ENCODE measurements at places on chromosomes 3 and 15.
A peak's percentile ranks its signal among the peaks of the same experiment; 100 is the strongest.

DNA sequence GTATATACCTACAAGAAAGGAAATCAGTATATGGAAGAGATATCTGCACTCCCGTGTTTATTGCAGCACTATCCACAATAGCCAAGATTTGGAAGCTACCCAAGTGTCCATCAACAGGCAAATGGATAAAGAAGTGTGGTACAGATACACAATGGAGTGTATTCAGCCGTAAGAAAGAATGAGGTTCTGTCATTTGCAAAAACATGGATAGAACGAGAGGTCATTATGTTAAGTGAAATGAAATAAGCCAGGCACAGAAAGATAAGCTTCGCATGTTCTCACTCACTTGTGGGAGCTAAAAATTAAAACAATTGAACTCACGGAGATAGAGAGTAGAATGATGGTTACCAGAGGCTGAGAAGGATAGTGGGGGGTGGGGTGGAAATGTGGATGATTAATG lies 53.1 kb downstream of the FAM81A start:
- H3K27ac ChIP-seq = no peak overlapping the region
- no peak overlapping the region for H3K4me3 ChIP-seq
- DNase-seq = no peak
- no peaks in the 10 kb centered on the region for H3K36me3 ChIP-seq
- no peaks in the 10 kb centered on the region for H3K4me1 ChIP-seq

DNA sequence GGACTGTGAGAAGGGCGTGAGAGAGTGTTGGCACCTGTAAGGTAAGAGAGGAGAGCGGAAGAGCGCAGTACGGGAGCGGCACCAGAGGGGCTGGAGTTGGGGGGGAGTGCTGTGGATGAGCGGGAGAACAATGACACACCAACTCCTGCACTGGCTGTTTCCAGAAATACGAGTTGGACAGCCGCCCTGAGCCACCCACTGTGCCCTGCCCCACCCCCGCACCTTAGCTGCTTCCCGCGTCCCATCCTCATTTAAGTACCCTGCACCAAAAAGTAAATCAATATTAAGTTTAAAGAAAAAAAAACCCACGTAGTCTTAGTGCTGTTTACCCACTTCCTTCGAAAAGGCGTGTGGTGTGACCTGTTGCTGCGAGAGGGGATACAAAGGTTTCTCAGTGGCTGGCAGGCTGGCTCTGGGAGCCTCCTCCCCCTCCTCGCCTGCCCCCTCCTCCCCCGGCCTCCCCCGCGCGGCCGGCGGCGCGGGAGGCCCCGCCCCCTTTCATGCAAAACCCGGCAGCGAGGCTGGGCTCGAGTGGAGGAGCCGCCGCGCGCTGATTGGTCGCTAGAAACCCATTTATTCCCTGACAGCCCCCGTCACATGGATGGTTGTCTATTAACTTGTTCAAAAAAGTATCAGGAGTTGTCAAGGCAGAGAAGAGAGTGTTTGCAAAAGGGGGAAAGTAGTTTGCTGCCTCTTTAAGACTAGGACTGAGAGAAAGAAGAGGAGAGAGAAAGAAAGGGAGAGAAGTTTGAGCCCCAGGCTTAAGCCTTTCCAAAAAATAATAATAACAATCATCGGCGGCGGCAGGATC lies at the start of gene SOX2:
SOX2 (plus strand) TSS at position 601 of the 811 bp plus-strand sequence. CDS start 436 bp downstream, outside the sequence.
- peak within 1 kb of the TSS; percentile 78 for H3K4me3 ChIP-seq
- peak; percentile 98 for DNase-seq
- H3K4me1 ChIP-seq = peaks cover 43% of the 10 kb centered on the region
- H3K36me3 ChIP-seq = peaks cover 6% of the 10 kb centered on the region

DNA sequence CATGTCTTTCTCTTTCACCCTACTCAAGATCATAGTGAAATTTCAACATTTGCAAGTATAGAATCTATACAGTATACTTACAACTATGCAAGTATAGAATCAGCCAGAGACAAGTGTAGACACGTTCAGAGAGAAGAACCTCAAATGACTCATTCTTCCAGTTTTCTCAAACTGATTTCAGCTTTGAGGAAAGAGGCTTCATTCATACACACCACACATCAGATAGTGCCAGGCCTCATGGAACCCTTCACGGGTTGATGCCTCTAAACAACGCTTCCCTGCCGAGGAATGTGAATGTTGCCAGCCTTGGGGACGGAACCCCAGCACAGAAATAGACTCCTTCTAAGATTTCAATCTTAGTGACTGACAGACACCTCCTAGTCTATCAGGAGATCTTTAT lies 135.7 kb downstream of the FOXP1 start:
- H3K27me3 ChIP-seq = no peaks in the 10 kb centered on the region
- DNase-seq = no peak
- H3K4me3 ChIP-seq = no peak overlapping the region
- H3K27ac ChIP-seq = no peak overlapping the region
- H3K36me3 ChIP-seq = no peaks in the 10 kb centered on the region

DNA sequence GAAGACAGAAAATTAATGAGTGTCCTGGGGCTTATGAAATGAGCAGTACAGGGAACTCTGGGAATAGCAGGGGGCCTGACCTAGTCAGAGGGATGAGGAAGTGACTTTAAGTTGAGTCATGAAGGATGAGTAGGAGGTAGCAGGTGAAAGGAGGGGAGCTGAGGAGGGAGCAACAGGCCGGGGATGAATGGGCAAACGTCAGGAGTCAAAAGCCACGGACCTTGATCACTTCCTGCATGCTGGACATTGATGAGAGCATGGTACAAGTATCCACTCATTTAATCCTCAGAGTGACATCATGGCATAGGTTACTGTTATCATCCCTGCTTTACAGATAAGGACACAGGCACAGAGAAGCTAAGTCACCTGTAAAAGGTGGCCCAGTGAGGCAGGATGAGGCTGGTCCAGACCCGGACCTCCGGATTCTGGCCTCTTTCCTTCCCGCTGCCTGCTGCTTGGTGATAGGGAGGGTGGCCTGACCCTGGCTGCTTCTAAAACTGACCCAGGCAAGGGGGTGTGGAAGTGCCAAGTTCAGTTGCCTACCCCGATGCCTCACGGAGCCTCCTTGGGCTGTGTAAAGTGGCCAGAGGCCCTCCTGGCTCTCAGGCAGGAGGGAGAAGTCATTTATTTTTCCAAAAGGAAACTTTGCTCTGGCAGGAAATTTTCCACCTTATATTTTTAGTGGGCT lies 7.6 kb downstream of the CORO2B start:
- H3K4me1 ChIP-seq = peaks cover 26% of the 10 kb centered on the region
- H3K4me3 ChIP-seq = no peak overlapping the region
- H3K36me3 ChIP-seq = no peaks in the 10 kb centered on the region
- peak; percentile 64 for DNase-seq

DNA sequence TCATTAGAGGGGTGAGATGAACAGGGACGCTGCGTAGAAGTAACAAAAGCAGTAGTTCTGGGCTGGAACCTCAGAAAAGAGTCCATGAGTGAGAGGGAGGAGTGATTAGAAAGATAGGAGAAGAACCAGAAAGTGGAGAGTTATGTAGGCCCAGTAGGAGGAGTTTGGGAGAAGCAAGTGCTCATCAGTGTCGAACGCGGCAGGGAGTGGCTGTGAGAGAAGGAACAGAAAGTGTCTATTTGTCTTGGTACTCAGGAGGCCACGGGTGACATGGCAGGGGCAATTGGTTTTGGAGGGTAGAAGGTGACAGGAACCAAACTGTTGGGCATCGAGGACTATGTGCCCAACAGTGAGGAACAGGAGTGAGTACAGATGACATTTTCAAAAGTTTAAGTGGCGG lies 1.3 kb upstream of the INSYN1 start:
- no peak overlapping the region for H3K27ac ChIP-seq
- no peaks in the 10 kb centered on the region for H3K36me3 ChIP-seq
- DNase-seq = no peak
- H3K4me1 ChIP-seq = no peaks in the 10 kb centered on the region
- peaks cover 12% of the 10 kb centered on the region for H3K27me3 ChIP-seq
- H3K4me3 ChIP-seq = no peak overlapping the region

- H3K4me3 ChIP-seq = no peak overlapping the region
- H3K27ac ChIP-seq = no peak overlapping the region
- peaks cover 4% of the 10 kb centered on the region for H3K36me3 ChIP-seq
- DNase-seq = no peak
- H3K27me3 ChIP-seq = no peaks in the 10 kb centered on the region
Observed at GRCh38 chr3:197196192-197196591, 102.2 kb downstream of the DLG1 start.

- no peaks in the 10 kb centered on the region for H3K36me3 ChIP-seq
- no peaks in the 10 kb centered on the region for H3K4me1 ChIP-seq
- no peak overlapping the region for H3K4me3 ChIP-seq
- no peaks in the 10 kb centered on the region for H3K27me3 ChIP-seq
- DNase-seq = no peak
Observed at GRCh38 chr3:66567077-66567476, 66.3 kb upstream of the LRIG1 start.

GRCh38 chr3:177647876-177648275 lies 450.6 kb upstream of the TBL1XR1 start:
- H3K36me3 ChIP-seq = no peaks in the 10 kb centered on the region
- H3K4me3 ChIP-seq = no peak overlapping the region
- DNase-seq = no peak
- H3K4me1 ChIP-seq = no peaks in the 10 kb centered on the region

GRCh38 chr3:196666001-196666867 lies 26.7 kb downstream of the NRROS start:
- H3K27ac ChIP-seq = peak overlapping the region; percentile 52
- H3K36me3 ChIP-seq = no peaks in the 10 kb centered on the region

GRCh38 chr3:14441920-14442300 lies 39.5 kb downstream of the SLC6A6 start:
- DNase-seq = no peak
- no peaks in the 10 kb centered on the region for H3K27me3 ChIP-seq
- H3K27ac ChIP-seq = no peak overlapping the region
- peaks cover 39% of the 10 kb centered on the region for H3K4me1 ChIP-seq
- H3K36me3 ChIP-seq = peaks cover 11% of the 10 kb centered on the region
- H3K4me3 ChIP-seq = no peak overlapping the region

GRCh38 chr15:101091080-101092017 lies 160.5 kb downstream of the CHSY1 start:
- no peaks in the 10 kb centered on the region for H3K4me1 ChIP-seq
- no peak overlapping the region for H3K4me3 ChIP-seq
- DNase-seq = no peak
- no peaks in the 10 kb centered on the region for H3K27me3 ChIP-seq
- no peaks in the 10 kb centered on the region for H3K36me3 ChIP-seq

DNA sequence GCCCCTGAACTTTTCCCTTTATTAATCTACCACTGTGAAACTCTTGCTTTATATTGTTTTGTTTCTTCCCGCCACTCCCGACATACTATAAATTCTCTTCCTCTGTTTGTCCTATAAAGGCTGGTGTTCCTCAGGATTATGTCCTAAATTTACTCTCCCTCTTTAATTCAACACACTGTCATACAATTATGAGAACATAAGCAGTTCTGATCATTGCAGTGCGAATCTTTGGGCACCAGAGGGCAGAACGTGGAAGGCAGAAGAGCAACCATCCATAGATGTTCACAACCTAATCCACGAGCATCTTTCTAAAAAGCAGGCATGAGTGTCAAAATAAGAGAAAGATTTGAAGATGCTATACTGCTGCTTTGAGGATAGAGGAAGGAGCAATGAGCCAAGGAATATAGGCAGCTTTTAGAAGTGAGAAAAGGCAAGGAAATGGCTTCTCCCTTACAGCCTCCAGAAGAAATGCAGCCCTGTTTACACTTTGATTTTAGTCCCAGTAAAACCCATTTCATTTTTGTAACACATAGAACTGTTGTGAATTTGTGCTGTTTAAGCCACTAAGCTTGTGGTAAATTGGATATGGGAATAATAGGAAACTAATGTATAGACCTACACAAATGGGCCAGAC lies 179.4 kb downstream of the GBE1 start:
- no peak overlapping the region for H3K27ac ChIP-seq
- no peaks in the 10 kb centered on the region for H3K36me3 ChIP-seq
- no peak overlapping the region for H3K4me3 ChIP-seq
- peak; percentile 61 for DNase-seq

DNA sequence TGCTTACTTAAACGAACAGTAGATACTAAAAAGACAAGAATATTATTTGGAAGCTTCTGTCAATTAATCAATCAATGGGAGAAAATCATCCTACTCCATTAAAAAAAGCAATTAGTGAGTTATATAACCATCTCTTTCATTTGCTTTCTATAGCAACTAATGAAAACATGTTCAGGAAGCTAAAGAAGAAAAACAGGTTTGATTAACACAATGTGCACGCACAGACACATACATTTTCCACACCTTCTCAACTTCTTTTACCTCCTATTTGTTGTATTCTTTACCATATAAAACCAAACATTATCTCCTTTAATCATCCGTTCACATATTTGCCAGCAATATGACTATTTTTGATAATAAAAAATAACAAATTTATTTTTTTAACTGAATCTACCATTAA lies 111.3 kb downstream of the GBE1 start:
- no peak overlapping the region for H3K4me3 ChIP-seq
- H3K4me1 ChIP-seq = no peaks in the 10 kb centered on the region
- no peak overlapping the region for H3K27ac ChIP-seq
- H3K36me3 ChIP-seq = no peaks in the 10 kb centered on the region

- no peaks in the 10 kb centered on the region for H3K36me3 ChIP-seq
- H3K4me1 ChIP-seq = peaks cover 10% of the 10 kb centered on the region
- H3K27ac ChIP-seq = peak within 1 kb of the TSS; percentile 83
- H3K27me3 ChIP-seq = no peaks in the 10 kb centered on the region
- H3K4me3 ChIP-seq = peak within 1 kb of the TSS; percentile 85
Observed at GRCh38 chr15:58770857-58771620, at the start of gene MINDY2. TSS of gene MINDY2 (plus strand) at chr15:58771302. CDS start at chr15:58771396, 94 bp downstream.

- H3K27ac ChIP-seq = no peak overlapping the region
- DNase-seq = peak; percentile 7
- no peaks in the 10 kb centered on the region for H3K27me3 ChIP-seq
- H3K4me3 ChIP-seq = no peak overlapping the region
- H3K36me3 ChIP-seq = no peaks in the 10 kb centered on the region
Observed at GRCh38 chr3:142904639-142905436, 16.0 kb upstream of the PCOLCE2 start.

- no peaks in the 10 kb centered on the region for H3K36me3 ChIP-seq
- H3K27ac ChIP-seq = no peak overlapping the region
- no peaks in the 10 kb centered on the region for H3K4me1 ChIP-seq
- H3K4me3 ChIP-seq = no peak overlapping the region
Observed at GRCh38 chr3:46714728-46715506, 2.8 kb downstream of the PRSS50 start.

DNA sequence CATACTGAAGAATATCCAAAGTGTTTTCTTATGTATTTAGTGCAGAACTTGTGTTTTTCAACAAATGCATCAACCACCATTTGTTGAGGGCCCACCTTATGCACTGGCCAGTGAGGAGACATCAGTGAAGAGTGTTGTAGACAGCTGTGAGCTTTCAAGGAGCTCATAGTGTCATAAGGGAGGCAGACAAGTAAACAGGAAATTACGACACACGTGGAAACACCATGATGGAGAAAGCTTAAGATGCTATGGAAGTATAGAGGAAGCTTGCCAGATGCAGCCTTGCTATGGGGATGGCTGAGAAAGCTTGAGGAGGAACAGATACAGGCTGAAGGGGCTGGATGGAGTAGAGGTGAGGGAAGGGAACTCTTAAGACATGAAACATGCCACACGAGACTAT lies 50.8 kb upstream of the PSMD6 start:
- H3K27me3 ChIP-seq = no peaks in the 10 kb centered on the region
- H3K36me3 ChIP-seq = no peaks in the 10 kb centered on the region
- H3K27ac ChIP-seq = no peak overlapping the region
- peak; percentile 43 for DNase-seq

GRCh38 chr15:62658498-62658897 lies 384.0 kb upstream of the TPM1 start:
- no peak for DNase-seq
- H3K27ac ChIP-seq = no peak overlapping the region
- H3K27me3 ChIP-seq = no peaks in the 10 kb centered on the region
- no peaks in the 10 kb centered on the region for H3K4me1 ChIP-seq
- no peaks in the 10 kb centered on the region for H3K36me3 ChIP-seq

GRCh38 chr15:57477736-57478522 lies 101.6 kb downstream of the CGNL1 start:
- H3K27ac ChIP-seq = no peak overlapping the region
- DNase-seq = no peak
- H3K36me3 ChIP-seq = no peaks in the 10 kb centered on the region
